Stimulated activated CD4-positive, alpha-beta T cell treated with anti-CD3 and anti-CD28 coated beads, TNF-alpha, amount 100 ng/mL, for 4 hours (primary cell): ENCODE measurements at places on chromosomes 6 and 20.
A peak's percentile ranks its signal among the peaks of the same experiment; 100 is the strongest.

GRCh38 chr6:138107078-138107751 is at the start of gene PERP:
PERP (minus strand) TSS chr6:138107419; CDS start chr6:138107340, 79 bp downstream.
- peak; percentile 49 for DNase-seq

GRCh38 chr6:50990750-50991446 is 172.2 kb downstream of the TFAP2B start:
- no peak for DNase-seq

DNA sequence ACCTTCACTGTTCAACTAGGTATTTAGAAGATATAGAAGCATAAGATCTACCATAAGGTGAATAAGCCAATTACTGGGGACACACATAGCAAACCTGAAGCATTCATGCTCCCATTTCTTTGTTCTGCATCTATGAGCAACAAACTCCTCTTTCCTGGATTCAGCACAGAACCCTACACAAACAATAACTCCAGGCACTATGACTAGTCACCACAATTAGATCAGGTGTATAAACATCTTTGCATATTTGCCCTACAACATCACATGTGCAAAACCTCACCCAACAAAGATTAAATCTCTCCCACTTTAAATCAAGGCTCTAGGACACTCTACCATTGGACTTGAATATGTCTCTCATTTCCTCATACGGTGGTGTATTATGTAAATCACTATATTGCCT is 652.3 kb downstream of the EPHA7 start:
- DNase-seq: no peak

GRCh38 chr20:34407962-34408474 is 44.9 kb downstream of the ITCH start:
- DNase-seq: no peak

DNA sequence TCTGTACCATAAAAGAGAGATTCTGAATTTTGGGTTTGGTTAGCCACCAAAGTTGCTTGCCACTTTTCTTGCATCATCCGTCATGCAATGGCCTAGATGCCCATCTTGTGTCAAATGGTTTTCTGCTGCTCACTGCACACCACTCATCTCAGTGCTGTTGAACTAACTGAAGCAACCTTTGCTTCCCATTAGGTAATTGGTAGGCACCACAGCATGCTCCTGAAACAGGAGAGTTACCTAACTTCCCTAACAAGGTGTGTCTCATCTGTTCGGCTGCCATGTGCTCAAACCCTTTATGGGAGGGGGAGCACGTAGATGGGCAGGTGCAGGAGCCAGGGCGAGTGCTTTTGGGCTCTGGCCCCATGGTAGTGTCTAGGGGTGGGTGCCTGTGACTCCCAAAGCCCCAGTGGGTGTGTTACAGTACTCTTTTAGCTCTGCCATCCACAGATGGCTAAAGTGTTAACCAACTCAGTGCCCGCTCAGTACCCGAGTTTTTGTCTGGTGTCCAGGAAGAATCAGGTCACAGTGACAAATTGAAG is 147.4 kb upstream of the SPACA1 start:
- no peak for DNase-seq

DNA sequence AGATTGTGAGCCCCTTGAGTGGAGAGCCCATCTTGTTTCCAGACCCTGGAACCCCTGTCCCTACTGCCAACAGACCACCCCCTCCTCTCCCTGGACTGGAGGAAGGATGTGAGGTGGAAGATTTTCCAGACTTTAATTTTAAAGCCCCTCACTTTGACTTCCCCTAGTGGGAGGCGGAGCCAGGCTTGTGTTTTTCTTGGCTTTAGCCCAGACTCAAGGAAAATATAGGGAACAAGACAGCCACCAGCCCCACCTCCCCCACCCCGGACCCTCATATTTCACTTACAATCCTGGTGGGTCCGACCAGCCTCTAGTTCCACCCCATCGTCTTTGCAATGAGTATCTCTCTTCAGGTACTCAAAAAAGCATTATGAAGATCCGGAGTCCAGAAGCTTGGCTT is 40.8 kb downstream of the NCR2 start:
- DNase-seq: no peak

- DNase-seq: no peak
These were observed 147.7 kb upstream of the PHACTR3 start for GRCh38 chr20:59456342-59457279.

DNA sequence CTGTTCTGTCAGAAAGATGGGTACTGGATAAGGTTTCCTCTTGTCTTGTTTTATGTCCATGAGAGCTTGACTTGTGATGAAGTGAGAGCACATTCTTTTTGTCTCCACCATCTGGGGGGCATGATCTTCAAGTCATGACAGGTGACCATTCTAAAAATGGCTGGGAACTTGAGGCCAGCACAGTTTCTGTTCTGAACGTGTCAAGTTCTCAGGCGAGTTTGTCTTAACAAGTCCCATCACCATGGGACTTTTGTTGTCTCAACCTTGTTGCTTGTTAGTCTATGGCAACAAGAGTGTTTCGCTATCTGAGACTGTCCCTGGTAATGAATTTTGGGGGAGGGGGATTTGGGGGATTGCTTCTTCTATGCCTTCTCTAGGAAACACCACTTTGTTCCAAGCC is 25.6 kb upstream of the ENPP4 start:
- no peak for DNase-seq

GRCh38 chr20:38927902-38928578 is 1.8 kb downstream of the FAM83D start:
- DNase-seq: no peak

DNA sequence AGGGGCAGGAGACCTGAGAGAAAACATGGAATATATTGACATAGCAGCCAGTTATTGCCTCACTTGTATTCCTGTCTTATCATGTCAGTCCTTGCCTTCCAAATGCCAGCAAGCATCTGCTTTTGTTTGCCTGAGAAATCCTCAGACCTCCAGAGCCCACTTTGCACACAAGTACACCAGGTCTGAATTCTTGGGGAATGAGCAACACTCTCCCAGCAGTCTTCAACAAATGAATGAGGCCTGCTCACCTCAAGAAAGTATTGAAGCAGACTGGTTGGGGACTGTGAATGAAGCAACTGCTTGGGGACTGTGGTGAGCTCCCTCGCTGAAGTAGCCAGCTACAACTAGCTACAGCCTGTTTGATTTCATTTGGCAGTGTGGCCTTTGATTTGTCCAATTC is 172.8 kb upstream of the SPTLC3 start:
- no peak for DNase-seq

- DNase-seq: no peak
These were observed 324.7 kb upstream of the CNR1 start for GRCh38 chr6:88490908-88491264.

GRCh38 chr6:158500016-158500735 is 59.7 kb upstream of the TMEM181 start:
- DNase-seq: no peak

- no peak for DNase-seq
These were observed at the start of gene NRSN1 for GRCh38 chr6:24125980-24126379. NRSN1 (plus strand) TSS chr6:24126215; CDS start chr6:24134328, 8,113 bp downstream.

DNA sequence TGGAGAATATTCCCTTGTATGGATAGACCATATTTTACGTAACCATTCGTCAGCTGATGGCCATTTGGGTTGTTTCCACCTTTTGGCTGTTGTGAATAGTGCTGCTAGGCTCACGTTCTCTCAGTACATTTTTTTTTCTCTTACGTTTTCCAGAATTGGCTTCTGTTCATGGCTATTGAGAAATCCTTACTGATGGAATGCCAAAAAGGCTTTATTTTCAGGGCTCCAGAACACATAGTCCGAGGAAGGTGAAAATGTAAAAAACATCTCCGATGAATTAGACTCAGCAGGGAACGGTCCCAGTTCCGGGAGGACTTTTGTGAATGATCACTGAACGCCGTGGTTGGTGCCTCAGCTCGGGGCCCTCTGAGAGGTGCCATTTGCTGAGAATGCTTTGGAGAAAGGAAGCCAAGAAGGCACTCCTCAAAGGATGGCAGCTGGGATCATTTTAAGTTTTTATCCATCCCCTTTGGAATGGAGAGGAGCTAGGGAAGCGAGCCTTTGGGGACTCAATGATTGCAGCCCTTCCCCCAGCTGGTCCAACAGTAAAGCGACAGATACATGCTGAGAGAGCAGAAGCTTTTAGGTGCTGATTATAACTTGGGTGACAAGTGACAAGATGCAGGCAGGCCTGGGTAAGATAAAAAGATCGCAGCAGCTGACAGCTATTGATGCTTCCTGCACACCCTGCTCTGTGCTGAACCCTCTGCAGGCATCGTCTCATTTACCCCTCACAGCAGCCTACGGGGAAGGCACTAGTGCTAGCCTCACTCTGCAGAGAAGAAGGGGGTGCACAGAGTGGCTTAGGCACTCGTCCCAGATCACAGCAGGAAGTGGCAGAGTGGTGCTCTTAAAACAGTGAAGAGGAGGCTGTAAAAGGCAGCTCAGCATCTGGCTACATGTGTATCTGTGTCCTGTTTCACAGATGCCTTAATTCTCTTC is 133.4 kb upstream of the KCNG1 start:
- DNase-seq: no peak

DNA sequence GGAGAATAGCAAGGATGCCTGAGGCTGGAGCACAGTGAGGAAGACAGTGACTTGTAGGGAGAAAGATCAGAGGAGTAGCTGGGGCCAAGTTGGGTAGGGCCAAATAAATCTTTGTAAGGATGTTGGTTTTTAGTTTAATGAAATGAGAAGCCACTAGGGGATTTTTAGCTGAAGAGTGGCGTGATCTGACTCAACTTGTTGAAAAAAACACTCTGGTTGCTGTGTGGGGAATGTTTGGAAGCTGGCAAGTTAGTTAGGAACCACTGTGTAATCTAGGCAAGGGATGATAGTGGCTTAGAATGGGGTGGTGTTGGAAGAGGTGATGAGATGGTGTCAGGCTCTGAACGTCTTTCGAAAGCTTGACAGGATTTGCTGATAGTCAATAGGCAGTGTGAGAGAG is 176.1 kb upstream of the HDDC2 start:
- DNase-seq: no peak

DNA sequence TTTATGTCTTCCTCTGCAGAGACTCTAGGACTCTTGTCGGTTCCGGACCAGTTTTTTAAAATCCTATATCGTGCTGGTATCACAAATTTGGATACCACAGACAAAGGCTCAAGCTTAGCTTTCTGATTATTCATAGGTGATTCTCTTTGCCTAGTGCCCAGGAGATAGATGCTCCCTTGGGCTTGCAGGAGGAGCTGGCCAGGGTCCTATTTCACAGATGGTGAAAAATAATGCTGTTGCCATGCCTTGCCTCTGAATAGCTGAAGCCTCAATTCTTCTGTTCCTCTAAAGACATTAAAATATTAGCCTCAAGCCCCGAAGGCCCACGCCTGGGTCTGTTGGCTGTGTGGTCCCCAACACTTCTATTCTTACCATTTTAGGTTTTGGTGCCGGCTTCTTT is 123.9 kb upstream of the BACH2 start:
- no peak for DNase-seq

DNA sequence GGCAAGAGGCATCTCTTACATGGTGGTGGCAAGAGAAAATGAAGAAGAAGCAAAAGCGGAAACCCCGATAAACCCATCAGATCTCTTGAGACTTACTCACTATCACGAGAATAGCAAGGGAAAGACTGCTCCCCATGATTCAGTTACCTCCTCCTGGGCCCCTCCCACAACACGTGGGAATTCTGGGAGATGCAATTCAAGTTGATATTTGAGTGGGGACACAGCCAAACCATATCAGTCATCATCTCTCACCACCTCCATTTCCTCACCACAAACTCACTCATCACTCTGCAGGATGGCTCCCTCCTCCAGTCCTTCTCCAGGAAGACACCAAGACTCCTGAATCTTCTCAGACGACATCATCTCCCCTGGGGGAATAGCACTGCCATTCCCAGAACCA is 25.8 kb upstream of the SLC16A10 start:
- DNase-seq: no peak
